8988T (cell line): ENCODE measurements at places on chromosomes 4 and X.

DNA sequence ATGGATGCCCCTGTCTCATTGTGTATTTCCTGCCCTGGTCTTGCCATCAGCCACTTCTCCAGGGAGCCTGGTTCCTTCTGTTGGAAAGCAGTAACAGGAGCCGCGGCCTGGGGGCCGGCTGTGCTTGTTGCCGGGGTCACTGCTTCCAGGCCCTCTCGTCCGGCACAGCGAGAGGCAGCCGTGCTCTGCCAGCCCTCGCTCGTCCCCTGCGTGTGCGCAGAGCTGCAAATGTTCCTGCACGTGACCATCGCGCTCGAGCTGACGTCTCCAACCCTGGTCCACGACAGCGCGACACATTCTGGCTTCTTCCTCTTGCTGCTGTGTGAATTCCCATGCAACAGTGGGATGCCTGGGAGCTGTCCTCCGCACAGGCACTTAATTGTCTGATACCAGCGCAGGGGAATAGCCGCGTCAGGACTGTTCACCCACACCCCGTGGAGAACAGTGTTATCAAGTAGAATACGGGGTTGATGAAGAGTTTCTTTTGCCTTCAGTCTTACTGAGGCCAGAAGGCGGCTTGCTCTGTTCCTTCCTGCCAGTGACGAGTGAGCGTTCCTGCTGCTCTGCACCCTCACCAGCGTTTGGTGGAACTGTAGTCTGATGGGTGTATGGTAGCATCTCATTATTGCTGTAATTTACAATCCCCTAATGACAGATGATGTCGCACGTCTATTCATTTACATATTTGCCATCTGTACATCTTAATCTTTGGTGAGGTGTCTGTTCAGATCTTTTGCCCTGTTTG is 12.3 kb downstream of the PDE6B start:
- no peak for DNase-seq

GRCh38 chr4:1012034-1012739 is 761 bp downstream of the FGFRL1 start:
- DNase-seq, result no peak

DNA sequence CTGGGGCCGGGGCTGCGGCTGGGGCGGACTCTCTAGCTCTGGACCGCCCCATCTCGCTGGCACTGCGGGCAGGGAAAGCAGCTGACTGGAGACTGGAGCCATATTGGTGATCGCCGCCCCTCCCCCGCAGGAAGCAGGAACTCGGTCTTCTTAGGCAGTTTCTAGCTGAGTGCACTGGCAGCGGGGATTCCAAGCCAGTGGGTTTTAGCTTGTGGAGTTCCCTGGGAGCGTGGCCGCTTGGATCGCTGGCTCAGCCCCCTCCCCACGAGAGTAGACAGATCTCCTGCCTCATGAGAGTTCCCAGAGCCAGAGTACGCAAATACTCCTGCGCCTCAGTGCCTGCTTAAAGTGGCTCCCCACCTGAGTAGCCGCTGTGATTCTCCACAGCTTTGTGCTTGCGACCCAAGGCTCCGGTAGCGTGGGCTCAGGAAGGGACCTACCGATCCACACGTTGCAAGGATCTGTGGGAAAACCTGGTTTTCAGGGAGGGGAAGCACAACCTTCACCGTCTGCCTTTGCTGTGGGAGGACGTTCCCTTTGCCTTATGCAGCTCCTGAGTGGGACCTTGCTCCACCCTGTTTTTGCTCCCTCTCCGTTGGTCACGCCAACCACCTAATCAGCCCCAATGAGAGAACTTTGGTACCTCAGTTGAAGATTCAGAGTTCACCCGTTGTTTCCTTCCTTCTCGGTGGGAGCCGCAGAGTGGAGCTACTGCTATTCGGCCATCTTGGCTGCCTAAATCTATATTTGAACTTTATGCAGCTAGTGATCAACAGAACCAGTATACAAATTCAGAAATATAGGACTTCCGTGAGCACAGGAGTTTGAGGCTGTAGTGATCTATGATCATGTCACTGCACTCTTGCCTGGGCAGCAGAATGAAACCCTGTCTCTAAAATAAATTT is 803.9 kb upstream of the PCDH10 start:
- no peak for DNase-seq

DNA sequence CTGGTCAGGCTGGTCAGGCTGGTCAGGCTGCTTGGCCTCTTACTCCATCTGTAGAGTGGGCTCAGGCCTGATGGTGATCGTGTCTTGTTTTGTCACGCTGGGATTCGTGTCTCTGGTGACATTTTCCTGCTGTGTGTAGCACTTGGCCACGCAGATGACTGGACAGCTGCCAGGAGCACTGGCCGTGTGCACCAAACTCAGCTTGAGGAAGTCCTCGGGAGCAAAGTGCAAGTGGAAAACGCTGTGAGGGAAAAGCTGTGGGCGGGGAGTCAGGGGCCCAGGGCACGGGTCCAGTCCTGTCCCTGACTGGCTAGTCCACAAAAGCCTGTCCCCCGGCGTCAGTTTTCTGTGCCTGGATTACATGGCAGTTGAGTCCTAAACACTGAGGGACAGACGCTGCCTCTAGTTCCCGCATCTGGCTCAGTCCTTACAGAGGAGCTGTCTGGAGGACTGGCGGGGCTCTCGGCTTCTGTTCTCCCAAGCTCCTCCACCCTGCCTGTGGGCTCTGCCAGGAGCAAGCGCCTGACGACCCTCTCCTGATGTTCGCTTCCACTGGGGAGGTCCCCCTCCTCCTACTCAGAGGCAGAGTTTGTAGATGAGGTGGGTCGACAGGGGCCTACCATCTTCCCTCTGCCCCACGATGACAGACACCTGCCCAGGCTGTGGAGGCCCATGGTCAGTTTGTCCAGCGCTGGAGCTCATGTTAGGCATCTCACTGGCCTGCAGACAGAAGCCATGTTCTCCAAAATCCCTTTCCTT is 35.9 kb upstream of the GRPEL1 start:
- DNase-seq, result no peak

- DNase-seq, result no peak
Measured at GRCh38 chrX:10617186-10617998, 3.0 kb downstream of the MID1 start.

- DNase-seq, result no peak
Measured at GRCh38 chr4:37648084-37648817, 37.9 kb downstream of the RELL1 start.

GRCh38 chr4:87046121-87046551 is 111.3 kb downstream of the AFF1 start:
- DNase-seq, result no peak

DNA sequence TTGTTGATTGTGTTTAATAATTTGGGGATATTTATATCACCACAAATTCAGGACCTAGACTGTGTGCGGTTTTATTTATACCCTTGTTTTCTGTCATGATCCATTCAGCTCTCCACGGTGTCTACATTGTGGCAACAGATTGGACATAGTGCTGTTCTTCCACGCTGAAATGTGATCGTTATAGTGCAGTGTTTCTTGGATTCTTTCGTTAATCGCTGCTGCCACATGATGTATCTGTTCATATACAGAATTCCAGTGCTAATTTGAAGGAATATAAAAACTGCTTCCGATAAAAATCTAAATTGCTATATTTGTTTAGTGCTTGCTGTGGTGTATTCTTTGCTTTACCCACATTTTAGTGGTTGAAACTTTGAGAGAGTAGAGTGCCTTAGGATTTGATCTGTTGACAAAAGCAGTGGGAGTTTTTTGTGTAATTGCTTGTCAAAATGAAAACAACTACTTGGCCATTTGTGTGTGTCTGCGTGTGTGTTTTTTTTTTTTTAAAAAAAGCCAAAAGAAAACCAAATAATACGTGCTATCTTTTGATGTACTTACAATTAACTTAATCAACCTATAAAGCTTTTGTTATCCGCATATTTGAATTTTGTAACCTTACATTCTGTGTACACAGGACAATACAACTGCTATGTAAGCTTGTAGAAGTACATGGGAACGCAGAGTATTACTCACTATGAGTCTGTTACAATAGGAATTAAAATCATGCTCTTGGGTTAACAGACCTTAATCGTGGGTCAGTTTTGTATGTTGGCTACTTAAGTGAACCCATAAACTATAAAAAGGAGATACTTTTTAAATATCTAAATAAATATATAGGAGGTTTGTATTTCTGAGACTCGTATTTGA is 353.3 kb downstream of the ARHGAP24 start:
- no peak for DNase-seq

GRCh38 chr4:102683881-102684609 is 76.7 kb downstream of the MANBA start:
- DNase-seq, result no peak

GRCh38 chr4:123741906-123742305 is 345.3 kb downstream of the SPRY1 start:
- DNase-seq, result no peak

DNA sequence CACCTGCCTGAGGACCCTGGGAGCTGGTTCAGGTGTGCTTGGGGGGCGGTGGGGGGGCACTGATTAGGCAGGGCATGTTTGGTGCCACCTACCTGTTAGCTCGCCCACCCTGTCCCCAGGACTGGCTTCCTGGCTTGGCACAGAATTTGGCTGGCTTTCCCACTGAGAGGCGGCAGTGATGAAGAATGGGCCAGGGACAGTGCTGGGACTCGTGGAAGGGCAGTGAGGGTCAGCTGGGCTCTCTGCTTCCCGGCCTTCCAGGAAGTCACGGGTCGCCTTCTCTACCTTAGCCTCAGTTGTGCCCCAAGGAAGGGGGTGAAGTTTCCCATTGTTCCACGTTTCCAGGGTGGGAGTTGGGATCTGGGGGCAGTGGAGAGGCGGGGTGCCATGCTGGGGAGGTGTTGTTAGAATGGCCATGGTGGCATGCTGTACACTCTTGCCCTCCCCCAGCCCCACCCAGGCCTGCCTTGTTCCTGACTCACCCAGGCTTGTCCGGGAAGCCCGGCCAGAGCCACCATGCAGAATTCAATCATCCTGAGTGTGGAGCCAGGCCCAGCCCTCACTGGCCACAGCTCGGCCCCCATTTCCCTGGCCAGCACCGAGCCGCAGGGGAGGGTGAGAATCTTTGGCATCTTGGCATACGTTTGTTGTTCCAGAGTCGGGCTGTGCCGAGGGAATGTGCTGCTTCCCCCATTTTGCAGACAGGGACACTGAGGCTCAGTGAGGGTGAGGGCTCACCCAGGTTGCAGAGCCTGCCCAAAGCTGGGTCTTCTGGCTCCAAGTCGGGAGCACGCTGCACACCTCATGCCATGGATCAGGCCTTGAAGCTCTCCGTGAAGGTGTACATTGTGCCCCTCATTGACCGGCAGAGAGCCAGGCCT is 21.9 kb upstream of the GPR78 start:
- DNase-seq, result no peak

- no peak for DNase-seq
Measured at GRCh38 chrX:10569946-10570345, 50.4 kb downstream of the MID1 start.

DNA sequence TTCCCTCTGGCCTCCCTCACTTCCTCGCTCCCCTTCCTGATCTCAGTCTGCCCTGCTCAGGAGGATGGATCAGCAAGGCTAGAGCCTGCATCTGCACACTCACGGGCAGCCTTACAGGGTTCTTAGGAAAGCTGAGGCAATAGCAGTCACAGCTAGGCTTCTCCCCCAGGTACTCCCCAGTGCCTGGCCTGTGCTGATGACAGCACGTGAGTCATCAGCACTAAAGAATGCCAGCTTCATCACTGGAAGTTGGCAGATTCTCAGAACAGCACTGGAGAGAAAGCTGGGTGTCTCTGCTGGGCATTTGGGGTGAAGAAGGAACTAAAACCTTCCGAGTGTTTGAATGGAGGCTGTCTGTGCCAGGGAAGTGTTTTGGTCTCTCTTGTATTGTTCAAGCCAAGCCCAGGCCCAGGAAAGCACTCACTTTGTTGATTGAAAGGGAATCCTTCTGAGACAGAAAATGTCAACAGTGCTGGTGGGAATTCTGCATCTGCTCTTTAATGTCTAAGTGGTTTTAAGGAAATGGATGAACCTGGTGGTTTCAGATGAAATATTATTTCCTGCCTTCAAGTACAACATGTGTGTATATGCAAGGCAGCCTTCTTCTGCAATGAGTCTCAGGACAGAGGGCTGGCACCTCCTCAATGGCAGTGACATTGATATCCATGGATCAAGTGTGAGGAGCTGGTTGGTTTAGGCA is 73.0 kb upstream of the SCOC start:
- peak; percentile 28 for DNase-seq

GRCh38 chr4:78885598-78885997 is 53.6 kb downstream of the PAQR3 start:
- DNase-seq, result no peak

GRCh38 chr4:14667624-14668151 is 334.6 kb upstream of the CPEB2 start:
- DNase-seq, result no peak

- DNase-seq, result no peak
Measured at GRCh38 chrX:129777218-129778030, 2.3 kb upstream of the SASH3 start.

- DNase-seq, result no peak
Measured at GRCh38 chr4:15470128-15470475, 420 bp downstream of the CC2D2A start.

DNA sequence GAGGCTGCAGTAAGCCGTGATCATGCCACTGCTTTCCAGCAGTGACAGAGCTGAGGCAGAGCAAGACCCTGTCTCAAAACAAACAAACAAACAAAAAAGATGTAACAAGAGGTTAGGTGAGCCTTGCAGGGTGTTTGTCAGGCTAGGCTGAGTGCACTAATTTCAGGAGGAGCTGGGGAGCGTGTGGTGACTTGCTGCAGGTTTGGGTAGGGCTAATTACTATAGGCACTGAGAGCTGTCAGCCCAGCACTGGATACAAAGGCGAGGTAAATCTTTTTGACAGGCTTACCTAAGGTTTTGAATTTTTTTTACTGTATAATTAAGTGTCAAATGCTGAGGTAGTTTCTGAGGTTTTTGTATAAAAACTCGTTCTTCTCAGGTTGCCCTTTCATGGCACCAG is 29.8 kb upstream of the SH3D19 start:
- no peak for DNase-seq

GRCh38 chr4:56082829-56083228 is 134.1 kb downstream of the CEP135 start:
- DNase-seq, result no peak

DNA sequence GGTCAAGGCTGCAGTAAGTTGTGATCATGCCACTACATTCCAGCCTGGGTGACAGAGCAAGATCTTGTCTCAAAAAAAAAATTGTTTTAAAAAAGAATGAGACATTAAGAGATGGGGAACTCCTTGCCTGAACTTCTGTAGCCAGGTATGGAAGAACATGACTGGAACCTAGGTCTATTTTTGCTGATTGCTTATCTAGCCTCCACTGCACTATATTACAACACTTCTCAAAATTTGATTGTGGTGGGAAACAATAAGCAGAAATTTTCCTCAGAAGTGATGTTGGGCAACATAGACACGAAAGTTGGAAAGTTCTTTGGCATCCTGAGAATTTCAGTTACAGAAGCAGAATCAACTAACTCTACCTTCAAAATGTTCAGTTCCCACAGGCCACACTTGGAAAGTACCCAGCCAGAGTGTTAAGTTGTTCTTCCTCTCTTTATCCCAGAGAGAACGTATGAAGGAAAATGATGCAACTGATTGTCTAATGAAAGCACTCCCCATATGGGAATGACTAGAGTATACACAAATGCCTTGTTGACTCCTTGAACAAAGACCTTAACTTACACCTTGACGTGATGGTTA is 50.0 kb downstream of the LUZP4 start:
- DNase-seq, result no peak

- DNase-seq, result no peak
Measured at GRCh38 chrX:68503836-68504636, 5.2 kb downstream of the YIPF6 start.

- DNase-seq, result no peak
Measured at GRCh38 chr4:183078634-183079033, 20.4 kb upstream of the WWC2 start.

- DNase-seq, result no peak
Measured at GRCh38 chrX:47828984-47829383, 7.7 kb upstream of the ZNF81 start.

- no peak for DNase-seq
Measured at GRCh38 chrX:119177278-119177677, 49.7 kb upstream of the KIAA1210 start.
